Esophagus squamous epithelium (tissue), 5 donors: ENCODE measurements at places on chromosomes 13 and 19.

DNA sequence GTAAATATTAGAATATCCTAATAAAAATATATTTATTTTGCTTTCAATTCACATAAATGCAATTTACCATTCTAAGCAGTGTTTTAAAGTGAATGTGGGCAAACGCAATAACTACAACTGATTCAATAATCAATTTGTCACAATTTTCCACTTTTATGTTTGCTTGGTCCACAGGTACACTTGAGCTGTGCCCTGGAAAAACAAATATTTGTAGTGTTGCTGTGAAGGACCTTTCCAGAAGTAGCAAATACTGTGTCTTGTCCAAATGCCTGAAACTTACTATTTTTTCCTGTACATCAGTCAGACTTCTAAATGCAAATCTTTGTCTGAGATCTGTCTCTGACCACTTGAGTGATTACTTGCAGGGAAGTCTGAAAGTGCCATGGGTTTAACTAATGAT, 845.8 kb upstream of the SLITRK5 start:
- no peak for DNase-seq

DNA sequence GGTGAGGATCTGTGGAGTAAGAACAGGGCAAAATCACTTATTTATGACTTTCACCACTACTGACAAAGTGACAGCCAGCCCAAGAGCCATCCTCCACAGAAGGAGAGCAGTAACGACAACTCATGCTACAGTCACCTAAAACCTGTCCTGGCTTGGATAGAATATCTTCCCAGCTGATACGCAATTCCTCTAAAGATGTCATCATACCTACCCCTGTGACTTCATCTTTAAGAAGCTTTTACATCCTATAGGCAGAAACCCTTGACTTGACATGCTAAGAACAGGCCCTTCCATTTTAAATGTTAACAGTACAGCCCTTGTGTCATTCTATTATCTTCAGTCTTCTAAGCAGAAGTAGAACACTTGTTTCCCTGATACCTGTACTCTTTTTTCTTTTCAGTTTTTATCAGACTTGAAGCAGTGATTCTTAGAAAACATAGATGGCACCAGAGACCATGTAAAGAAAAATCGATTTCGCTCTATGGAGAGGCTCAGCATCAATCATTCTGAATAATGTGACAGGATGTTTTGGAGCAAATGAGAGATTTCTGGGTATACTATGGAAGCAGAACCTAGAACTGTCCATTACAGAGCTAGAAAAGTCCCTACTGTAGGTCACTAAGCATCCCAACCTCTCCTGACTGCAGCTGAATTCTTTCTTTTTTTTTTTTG, 20.1 kb downstream of the STOML3 start:
- no peak for DNase-seq

GRCh38 chr19:10593148-10593547, 6.0 kb upstream of the AP1M2 start:
- DNase-seq, result no peak

GRCh38 chr13:92487238-92487637, 739.4 kb upstream of the GPC6 start:
- DNase-seq, result no peak

DNA sequence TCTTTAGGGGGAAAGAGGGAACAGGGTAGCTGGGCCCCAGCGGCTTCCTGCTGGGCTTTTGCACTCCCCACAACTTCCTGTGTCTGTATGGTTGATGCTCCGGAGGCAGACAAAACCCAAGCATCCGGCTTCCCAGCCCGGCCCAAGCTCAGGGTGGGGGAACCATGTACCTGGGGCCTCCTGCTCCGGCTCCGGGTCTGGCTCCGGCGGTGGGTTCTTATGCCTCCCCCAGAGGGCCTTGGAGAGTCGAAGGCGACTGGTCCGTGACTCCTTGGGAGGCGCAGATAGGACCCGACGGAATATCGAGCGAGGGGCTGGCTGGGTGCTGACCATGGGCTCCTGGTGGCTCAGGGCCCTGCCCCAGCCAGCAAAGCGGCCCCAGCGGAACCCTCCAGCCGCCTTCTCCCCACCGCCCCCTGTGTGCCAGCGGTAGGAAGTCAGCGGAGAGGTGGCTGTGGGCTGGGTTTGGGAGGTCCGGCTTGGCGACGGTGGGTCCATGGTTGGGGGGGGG, 428 bp downstream of the RASAL3 start:
- peak; percentile 20 for DNase-seq

DNA sequence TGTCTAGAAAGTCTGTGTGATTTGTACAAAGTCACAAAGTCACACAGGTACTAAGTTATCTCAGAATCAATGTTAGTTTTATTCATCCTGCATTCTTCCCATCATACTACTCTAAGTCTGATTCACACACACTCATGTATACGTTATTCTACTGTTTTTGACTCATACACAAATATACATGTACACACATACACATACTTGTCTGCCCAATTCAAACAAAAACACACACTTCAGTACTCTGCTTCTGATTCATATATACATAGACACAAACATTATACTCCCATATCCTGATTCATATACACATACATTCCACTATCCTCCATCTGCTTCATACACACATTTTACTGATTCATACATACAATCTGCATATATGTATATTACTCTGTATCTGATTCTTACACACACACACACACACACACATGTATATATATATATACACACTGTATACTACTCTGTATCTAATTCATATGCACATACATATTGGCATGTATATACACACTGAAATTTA, 69.3 kb downstream of the KLF12 start:
- DNase-seq, result no peak

GRCh38 chr13:112777637-112778406, 88.0 kb downstream of the ATP11A start:
- DNase-seq, result no peak

DNA sequence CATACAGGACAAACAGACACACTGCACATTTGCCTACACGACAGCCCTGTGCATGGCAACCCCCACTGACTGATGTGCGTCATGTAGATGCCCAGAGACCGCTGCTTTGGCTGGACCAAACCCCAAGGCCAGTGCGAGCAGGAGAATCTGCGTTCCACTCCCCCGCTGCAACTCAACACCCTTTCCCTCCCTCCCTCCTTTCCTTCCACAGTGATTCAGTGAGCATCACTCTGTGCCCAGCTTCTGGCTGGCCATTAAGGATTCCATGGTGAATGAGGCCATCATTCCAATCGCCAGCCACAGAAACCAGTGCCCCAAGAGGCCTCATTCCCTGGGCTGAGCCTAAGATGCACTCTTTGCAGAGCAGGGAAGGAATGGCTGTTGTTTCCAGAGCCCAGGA, 61.6 kb downstream of the GSX1 start:
- DNase-seq, result no peak

DNA sequence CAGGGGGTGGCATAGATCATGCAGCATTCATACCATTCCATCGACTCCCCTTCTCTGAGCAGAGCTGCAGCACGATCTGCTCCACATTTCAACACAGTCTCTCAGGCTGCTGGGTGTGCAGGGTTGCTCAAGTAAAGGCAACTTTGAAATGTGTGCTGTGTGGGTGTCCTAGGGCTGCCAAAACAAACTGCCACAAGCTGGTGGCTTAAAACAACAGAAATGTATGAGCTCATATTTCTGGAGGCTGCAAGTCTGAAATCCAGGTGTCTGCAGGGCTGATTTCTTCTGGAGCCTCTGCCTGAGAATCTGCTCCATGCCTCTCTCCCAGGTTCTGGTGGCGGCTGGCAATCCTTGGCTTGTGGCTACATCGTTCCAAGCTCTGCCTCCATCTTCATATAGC, 63.7 kb upstream of the WDFY2 start:
- no peak for DNase-seq

- no peak for DNase-seq
These were observed 93.8 kb upstream of the CACNA1A start for GRCh38 chr19:13600091-13600490.

GRCh38 chr19:30431591-30431990, 59.4 kb downstream of the ZNF536 start:
- no peak for DNase-seq

- no peak for DNase-seq
These were observed 46.4 kb downstream of the THSD1 start for GRCh38 chr13:52359534-52359933.

GRCh38 chr19:4016903-4017638, 9.5 kb downstream of the PIAS4 start:
- no peak for DNase-seq

DNA sequence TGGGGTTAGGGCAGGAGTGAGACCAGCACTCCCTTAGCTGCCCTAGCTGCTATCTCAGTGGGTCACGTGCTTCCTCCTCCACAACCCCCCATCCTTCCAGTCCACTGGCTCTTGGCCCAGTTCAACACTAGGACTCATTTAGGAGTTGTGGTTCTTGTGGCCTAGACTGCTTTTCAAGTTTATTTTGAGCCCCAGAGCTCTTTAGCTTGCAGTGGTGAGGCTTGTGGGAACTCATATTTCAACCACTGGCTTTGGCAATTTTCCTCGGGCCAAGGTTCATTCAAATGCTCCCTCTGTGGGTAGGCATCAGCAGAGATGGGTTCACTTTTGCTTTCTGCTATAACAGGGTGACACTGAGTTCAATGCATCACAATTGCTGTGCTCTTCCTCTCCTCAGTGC, 436.2 kb upstream of the SLITRK5 start:
- DNase-seq, result no peak

GRCh38 chr13:48595431-48596429, 58.0 kb upstream of the CYSLTR2 start:
- DNase-seq, result no peak

DNA sequence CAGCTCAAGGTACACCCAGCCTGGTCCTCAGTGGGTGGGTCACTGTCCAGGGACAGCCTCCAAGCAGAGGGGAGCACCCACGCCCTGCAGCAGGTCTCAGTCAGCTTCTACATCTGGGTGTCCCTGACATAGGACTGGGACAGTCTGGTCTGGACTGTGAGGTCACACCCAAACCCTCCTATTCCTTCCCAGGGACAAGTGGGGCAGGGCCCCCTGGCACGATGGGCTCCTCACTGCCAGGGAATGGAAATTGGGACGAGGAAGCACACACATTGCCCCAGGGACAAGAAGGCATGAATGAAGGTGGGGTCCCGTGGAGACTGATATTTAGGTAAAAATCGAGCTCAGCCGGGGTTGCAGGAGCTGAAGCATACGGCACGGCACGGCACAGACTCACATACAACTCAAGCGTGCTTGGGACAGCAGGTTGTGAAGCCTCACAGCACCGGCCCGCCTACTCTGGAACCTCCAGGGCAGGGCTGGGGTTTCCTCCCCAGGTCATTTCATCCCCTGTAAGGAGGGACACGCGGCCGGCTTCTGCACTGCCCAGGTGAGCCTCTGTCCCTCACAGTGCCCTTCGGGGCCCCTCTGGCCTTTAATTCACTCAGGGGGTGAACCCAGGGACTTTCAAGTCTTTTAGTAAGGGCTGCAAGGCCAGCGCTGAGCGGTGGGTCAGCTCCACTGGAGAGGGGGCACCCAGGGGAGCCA, 3.5 kb downstream of the PNMA8B start:
- no peak for DNase-seq

- DNase-seq, result no peak
These were observed 28.2 kb downstream of the CLEC17A start for GRCh38 chr19:14611051-14611450.

DNA sequence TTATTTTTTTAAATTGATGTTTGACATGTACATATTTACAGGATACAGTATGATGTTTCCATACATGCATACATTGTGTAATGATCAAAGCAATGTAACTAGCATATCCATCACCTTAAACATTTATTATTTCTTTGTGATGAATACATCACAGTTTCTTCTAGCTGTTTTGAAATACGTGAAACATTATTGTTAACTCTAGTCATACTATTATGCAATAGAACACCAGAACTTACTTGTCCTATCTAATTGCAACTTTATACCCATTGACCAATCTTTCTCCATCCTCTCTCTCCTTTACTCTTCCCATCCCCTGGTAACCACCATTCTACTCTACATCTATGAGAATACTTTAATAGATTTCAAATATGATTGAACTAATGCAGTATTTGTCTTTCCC, 1942.7 kb downstream of the PCDH9 start:
- no peak for DNase-seq

DNA sequence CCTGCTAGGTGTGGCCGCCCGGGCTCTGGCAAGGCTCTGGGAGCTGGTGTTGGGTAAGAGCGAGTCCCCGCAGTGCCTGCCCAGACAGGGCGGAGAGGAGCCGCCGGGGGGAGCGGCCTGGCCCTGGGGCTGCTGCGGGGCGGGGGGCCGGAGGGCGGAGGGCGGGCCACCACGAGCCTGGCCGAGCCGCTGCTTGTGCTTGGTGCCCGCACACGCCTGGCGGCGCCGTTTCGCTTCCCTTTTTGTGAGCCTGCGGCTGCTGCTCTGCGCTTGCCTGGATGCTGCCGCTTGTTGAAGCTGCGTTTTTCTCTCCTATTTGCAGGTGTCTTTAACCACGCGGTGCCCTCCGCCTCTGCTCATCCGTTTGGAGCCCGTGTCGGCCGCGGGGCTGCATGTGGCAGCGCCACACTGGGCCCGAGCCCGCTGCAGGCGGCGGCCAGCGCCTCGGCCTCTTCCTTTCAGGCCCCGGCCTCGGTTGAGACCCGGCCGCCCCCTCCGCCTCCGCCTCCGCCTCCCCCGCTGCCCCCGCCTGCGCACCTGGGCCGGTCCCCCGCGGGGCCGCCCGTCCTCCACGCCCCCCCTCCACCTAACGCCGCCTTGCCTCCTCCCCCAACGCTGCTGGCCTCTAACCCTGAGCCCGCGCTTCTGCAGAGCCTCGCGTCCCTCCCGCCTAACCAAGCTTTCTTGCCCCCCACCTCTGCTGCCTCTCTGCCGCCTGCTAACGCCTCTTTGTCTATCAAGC, 8.5 kb downstream of the PLEKHJ1 start:
- DNase-seq, result no peak

GRCh38 chr13:111210544-111211469, 95.7 kb downstream of the ARHGEF7 start:
- no peak for DNase-seq

DNA sequence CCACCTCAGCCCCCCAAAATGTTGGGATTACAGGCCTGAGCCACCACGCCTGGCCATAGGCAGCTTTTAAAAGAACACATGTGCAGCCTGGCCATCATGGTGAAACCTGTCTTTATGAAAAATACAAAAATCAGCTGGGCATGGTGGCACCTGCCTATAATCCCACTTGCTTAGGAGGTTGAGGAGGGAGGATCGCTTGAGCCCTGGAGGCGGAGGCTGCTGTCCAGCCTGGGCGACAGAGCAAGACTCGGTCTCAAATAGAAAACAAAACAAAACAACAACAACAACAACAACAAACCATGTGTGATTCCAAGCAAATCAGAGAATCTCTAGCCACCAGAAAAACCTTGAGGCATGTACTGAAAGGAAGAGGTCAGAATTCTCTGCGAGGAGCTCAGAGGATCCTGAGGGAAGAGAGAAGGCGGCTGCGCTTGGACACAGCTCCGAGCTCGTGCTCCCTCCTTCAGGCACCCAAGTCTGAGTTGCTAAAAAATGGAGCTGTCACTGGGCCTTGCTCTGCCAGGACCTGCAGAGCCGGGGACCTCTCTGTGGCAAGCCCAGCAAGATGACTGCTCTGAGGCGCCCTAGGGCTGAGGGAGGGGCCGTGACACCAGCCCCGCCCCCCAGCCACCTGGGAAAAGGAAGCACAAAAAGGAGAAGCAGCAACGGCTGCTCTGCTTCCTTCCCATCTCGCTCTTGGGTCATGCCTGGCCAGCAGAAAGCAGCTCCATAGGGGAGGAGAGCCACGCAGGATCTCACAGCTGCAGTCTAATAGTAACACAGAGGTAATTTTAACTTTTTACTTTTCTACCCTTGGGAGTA, at the start of gene ARL11:
Gene ARL11, plus strand, starts transcription at position 677 of the 822 bp plus-strand sequence. CDS start 1,941 bp downstream, outside the sequence.
- peak; percentile 50 for DNase-seq

- DNase-seq, result no peak
These were observed 2.1 kb upstream of the BSG start for GRCh38 chr19:570251-570686.

- DNase-seq, result no peak
These were observed 406.3 kb downstream of the GPC5 start for GRCh38 chr13:91804724-91805123.
